ENCODE measurements at places on chromosomes 5 and 9.

- DNase-seq = no peak
These were observed 29.1 kb upstream of the DUSP1 start for GRCh38 chr5:172800088-172800551.

DNA sequence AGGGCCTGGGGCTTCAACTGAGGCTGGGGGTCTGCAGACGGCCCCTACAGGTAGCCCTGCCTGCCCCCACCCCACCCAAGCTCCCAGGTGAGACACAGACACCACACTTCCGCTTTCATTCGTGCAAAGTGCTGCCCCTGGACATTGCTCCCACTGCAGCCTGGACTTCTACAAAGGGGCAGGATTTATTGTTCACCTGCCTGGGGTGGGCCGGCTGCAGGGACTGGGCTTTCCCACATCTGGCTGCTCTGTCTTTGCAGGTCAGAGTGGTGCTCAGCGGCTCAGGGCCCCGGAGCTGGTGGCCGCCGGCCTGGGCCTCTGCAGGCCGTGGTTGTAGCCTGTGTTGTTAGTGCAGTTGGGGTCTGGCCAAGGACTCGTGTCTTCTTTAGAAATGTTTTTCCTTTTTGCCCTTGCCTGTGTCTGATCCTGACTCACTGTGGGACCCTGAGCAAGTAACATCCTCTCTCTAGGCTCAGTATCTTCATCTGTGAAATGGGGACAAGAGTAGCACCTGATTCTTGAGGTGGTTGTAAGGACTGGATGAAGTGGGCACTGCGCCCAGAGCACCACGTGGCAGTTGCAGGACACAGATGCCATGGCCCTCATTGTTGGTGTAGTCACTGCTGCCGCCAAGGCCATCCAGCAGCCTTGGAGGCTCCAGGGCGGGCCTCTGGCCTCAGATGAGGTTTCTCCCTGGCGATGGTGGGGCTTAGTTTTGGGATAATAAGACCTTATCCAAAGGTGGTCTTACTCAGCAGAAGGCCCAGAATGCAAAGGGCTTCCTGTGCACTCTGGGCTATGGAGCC, 143.9 kb downstream of the CACNA1B start:
- no peak for DNase-seq

DNA sequence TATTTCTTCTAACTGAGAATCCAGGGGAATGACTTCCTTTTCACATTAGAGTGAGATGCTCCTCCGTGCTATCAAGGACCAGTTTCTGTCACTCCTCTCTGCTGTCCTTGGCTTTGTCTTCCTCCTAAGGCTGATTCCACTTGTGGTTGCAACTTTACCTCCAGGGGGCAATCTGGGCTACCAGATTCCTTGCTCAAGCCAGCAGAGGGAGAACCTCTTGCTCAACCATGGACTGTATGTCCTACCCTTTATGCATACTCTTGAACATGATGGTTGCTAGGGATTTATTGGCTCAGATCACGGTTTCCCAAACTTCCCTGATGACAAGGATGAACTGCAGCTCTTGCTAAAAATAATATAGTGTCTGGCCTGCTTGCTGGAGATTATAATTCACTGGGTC, 24.0 kb downstream of the NNT start:
- DNase-seq = no peak

GRCh38 chr9:99056186-99056585, 48.7 kb upstream of the TGFBR1 start:
- no peak for DNase-seq

- DNase-seq = no peak
These were observed 91.3 kb upstream of the ZNF366 start for GRCh38 chr5:72598401-72599064.

- no peak for DNase-seq
These were observed 238.3 kb downstream of the MAN2A1 start for GRCh38 chr5:109928046-109928445.

Measured in stimulated activated CD4-positive, alpha-beta T cell treated with anti-CD3 and anti-CD28 coated beads, Interleukin-2, amount 100 ng/mL, for 4 hours (primary cell).